ENCODE measurements at places on chromosomes 11 and 22.

DNA sequence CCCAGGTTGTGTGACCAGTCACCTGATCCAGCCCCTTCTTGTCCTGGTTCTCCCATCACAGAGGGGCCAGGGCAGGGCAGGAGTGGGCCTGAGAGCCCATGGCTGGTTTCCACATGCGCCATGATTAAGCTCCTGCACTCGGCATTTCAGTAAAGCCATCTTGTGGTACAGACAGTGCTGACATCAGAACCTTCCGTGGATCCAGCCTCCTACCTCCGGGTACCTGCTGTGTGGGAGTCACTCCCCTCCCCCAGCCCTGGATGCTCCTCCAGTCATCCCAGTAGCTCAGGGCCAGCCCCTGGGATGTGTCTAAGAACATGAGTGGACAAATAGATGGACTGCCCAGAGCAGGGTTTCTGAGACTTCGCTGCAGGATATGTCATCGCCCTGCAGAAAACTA is 22.1 kb upstream of the MGAT3 start:
- DNase-seq, result no peak

DNA sequence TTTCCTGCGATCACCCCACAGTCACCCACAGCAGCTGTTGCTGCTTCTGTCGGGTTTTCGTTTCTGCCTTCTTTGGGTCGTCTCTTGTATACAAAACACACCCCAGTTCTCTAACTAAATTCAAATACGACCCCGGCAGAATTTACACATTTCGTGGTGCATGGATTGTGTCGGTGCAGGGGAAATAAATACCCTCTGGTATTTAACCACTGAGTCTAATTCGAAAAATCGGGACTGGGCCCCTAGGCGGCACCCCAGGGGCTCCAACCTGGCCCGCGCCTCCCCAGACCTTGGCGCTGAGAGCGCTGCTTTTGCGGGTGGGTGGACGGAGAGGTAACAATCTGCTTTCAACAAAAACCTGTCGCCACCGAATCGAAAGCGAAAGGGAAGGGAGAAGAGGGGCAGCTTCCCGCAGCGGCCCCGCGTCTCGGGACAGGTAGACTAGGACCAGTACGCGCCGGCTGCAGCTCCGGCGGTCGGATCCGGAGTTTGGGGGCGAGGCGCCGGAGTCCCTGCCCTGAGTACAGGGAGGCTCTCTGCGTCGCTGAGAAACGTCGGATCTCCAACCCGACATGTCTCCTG is 4.4 kb downstream of the ALX4 start:
- no peak for DNase-seq

DNA sequence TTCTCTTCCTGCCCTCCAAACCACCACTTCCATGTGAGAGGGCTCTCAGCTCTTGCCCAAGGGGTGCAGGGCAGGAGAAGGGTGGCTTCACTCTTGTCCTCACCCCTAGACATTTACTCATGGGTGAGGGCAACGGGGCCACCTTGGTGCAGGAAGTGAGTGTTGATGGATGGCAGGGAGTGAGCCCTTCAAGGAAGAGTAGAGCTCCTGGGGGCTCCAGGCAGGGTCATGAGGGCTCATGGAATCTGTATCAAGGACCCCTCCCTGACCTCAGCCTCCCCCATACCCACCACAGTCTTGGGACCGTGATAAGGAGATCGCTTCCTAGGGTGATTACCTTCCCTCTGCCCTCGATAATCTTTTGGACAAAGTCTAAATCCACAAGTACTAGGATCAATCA is 37.8 kb downstream of the TSPAN18 start:
- DNase-seq, result no peak

DNA sequence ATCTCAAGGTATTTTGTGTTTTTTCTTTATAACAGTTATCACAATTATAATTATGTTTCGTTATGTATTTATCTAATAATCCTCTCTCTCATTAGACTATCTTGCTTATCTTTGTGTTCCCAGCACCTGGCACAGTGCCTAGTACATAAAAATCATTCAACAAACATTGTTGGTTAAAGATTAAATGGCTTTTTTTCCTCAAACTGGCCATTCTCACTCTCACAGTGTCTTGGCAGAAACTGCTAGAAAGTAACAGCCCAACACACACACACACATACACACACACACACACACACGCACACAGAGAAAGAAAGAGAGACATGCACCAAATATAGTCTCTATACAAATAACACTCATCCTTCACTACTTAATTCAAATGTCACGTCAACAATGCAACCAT is 36.8 kb downstream of the OR10A6 start:
- DNase-seq, result no peak

DNA sequence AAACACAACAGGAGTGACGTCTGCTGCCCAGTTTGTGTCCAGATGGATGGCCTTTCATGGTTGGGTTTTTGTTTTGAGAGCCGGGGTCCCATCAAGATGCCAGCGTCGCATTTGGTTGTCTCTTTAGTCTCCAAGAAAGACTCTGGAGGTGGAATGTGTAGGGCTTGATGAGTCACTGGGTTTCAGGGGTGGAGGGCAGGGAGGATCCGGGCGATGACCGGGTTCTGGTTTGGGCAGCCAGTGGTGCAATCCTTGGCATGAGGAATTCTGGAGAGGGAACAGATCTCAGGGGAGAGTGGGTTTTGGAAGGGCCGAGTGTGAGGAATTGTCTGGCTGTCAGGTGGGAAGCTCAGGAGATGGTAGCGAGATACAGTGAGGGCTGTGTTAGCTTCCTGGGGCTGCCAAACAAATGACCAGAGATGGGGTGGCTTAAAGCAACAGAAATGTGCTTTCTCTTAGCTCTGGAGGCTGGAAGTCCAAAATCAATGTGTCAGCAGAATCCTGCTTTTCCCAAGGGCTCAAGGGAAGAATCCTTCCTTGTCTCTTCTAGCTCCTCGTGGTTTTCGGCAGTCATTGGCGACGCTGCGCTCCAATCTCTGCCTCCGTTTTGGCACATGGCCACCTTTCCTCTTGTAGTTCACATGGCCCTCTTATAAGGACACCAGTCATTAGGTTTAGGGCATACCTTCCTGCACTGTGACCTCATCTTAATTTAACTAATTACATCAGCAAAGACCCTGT is 26.4 kb upstream of the PPFIA1 start:
- DNase-seq, result no peak

DNA sequence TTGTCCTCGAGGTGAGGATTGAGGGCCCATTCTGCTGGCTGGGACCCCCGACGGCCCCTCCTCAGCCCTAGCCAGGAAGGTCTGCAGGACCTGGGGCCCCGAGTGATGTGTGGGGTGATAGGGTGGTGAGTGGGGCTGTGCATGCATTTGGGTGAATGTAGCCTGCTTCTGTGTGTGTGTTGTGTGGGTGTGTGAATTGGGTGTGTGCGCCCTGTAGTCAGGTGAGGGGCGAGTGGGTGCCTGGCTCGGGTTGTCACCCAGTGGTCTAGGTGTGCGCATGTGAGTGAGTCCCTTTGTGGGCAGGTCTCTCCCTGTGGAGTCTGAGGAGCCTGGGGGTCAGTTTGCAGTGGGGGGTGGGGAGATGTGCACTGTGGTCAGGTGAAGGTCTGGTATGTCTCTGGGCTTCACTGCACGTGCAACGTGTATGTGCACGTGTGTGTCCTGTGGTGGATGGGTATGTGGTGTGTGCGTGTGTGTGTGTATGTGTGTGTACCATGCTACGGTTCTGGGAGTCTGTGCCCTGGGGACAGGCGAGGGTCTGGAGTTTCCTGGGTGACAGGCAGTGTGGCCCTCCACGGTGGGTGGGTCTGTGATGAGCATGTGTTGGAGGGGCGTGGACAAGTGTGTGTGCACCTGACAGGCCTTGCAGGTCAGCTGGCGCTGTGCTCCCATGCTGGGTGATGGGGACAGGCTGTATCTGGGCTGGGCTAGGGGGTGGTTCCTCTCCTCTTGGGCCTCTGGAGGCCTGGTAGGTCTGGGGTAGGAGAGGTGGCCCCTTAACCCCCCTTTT is 1.0 kb downstream of the TMEM151A start:
- DNase-seq, result no peak

- no peak for DNase-seq
Observed at GRCh38 chr22:45308957-45309421, 745 bp upstream of the FAM118A start.

- no peak for DNase-seq
Observed at GRCh38 chr22:30078320-30079311, 1.6 kb upstream of the HORMAD2 start.

DNA sequence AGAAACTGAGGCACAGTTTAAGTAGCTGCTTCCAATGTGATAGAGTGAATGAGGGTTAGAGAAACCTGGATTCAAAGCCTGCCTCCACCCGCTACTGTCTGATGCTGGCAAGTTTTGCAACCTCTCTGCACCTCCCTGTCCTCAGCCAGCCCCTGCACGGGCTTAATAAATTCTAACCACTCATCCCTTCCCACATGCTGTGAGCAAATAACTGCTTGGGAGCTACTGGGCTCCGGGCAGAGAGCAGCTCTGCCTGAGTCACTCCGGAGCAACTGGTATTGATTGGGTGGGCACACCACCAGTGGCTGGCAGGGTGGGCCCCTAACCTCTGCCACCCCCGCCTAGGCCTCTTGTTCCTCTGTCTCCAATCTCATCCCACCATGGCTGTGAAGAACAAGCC is 104.3 kb upstream of the SYT13 start:
- peak; percentile 62 for DNase-seq

DNA sequence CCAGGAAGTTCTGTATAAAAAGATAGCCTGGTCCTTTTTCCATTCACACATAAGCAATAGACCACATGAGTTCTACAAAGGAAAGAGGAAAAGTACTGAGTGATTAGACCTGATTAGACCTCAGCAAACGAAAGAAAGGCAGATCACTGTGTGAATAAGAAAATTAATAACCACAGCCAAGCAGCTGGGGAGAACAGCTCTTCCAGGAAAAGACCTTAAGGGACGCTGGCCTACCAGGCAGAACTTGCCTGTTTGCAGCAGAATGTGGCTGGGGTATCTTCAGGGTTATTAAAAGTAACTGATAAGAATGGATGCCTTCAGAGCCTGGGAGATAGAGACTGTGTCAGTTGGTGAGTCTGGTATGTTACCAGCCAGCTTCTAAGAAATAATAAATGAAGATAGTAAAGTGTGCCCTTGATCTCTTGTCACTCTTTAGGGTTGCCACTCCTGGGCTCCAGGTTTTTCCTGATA is 172.9 kb downstream of the DBX1 start:
- DNase-seq, result no peak

- DNase-seq, result peak; percentile 38
Observed at GRCh38 chr11:32081129-32081641, 9.7 kb upstream of the RCN1 start.

- DNase-seq, result no peak
Observed at GRCh38 chr11:119607726-119608125, 121.3 kb downstream of the NECTIN1 start.

DNA sequence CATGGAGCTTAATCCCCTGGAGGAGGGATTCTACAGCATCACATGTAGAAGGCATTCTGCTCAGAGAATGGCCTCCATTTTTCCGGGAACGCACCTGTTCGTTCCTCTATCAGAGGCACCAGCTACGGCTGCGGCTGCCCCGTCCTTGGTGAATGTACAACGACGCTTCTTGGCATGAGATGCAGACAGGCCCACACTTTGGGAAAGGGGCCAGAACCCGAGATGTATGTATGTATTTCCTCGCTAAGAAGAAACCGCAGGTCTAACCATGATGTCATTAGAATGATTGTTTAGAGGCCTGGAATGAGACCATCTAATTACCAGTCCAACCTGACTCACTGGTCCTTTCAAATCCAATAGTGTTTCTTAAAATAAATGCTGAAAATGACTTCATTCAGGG is 1293.4 kb downstream of the TBC1D22A start:
- no peak for DNase-seq

DNA sequence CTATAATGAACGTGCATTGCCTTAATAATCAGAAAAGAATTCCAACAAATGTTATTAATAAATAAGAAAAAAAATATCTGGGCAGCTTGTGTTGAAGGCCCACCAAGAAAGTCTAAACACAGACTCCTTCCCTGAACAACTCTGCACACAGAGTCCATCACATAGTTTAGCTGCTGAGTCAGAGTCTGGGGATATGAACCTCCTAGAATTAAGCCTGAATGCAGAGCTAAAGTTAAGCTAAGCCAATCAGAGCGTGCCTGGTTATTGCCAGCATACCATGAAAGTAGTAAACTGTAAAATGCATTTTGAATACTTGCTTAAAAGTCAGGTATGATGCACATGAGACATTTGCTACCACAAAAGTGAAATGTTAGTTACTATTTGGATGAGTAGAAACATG is 25.6 kb upstream of the TENM4 start:
- peak; percentile 65 for DNase-seq

DNA sequence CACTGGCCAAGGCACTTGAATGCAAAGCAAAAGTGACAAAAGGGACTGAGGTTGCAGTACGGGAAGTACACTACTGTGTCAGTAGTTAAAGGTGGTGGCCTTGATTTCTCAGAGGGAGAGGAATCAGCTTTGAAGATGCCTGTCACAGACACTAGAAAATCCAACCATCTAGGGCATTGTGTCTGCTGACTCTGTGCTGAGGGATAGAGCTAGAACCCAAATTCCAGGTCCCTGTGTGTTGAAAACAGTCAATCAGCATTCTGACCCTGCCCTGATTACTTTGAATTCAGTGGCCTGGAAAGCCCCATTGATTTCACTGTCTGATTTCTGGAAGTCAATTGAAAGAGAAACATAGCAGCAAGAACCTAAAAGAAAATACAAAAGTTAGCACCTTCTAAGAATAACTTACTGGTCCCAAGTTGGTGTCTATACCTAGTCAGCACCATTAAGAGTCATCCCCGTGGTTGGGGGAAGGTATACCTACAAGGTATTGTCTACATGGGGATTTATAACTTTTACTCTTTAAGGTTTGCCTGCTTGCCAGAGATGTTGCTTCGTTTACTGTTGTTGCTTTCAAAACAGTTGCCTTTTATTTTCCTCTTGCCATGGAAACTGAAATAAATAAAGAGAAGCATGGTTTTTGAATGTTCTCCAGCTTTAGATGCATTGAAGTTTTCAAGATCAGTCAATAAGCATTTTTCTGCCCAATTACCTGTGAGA is 97.3 kb downstream of the PDHX start:
- peak; percentile 59 for DNase-seq

Data from astrocyte of the spinal cord (primary cell).